ENCODE measurements at places on chromosomes 5 and 9.

DNA sequence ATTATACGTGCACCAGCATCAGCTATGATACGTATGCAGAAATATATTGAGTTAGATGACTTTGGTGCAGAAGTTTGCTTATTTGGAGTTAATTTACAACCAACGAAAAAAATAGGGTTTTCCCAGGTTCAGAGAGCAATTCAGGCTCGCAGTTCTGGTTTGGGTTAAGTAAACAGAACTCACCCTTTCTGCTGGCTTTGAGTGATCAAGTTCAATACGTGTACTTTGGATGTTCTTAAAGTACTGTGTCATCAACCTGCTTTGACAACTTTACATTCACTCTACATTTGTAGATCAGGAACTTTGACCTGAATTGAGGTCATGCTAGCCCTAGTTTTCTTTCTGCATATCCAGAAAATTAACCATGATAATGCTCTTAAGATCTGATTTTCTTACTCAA lies 40.7 kb downstream of the ACOT12 start:
- no peak for DNase-seq

- no peak for DNase-seq
Observed at GRCh38 chr5:181059297-181060230, 19.5 kb downstream of the BTNL9 start.

- DNase-seq: no peak
Observed at GRCh38 chr5:148386041-148386440, 2.3 kb downstream of the FBXO38 start.

DNA sequence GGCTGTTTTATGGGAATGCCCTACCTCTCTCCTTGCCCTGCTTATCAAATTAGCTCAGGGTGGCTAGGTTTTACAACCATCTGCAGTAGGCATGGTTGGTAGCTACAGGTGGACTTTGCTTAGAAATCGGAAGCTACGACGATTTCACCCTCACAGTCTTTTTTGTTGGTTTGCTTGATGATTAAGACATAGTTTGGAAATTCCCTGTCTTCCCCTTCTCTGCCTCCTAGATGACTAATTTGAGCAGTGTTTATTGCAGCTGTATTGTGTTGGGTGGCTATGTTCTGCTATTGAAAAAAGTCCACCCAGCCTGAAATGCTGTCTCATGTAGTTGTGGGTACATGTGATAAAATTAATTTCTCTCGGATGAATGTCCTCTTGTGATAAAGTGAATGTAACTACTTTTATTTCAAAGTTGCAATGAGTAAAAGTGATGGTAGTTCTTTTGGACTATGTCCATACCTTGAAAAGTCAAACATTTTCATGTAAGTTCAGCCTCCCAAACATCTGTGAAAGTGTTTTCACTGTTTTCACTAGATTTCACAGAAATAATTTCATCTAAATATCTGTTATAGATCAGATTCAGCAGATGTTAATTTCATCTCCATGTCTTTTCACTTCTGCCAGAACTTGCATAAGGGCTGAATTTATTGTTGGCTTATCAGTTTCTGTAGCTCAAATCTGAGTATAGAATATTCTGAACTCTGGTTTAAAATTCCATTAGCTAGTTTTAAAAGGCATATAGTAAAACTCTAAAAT lies 37.3 kb upstream of the FYB1 start:
- peak; percentile 87 for DNase-seq
